ENCODE measurements at places on chromosomes 4 and X.

GRCh38 chr4:8217871-8218270, 18.8 kb downstream of the SH3TC1 start:
- DNase-seq = no peak

- peak; percentile 80 for DNase-seq
Measured at GRCh38 chr4:48902266-48902665, 4.3 kb downstream of the OCIAD2 start.

GRCh38 chr4:87505862-87506261, 23.3 kb downstream of the SPARCL1 start:
- DNase-seq = no peak

- DNase-seq = no peak
Measured at GRCh38 chr4:23033796-23034195, 341.1 kb downstream of the GBA3 start.

DNA sequence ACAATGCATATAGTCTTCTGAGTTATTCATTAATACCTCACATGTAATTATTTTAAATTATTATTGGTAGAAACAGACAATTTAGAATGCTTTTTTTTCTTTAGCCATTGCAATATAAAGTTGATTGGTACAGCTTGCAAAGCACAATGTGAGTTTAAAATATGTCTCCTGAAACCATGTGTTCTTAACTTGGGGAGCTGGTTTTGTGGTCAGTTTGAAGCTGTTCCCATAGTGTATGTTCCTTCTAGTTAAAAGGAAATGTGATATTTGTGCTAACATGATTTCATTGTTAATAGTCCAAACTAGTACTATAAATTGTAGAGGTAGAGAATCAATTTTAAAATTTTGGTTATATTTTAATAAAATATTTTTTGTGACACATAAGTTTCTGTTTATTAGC, 247.2 kb downstream of the BMPR1B start:
- no peak for DNase-seq

DNA sequence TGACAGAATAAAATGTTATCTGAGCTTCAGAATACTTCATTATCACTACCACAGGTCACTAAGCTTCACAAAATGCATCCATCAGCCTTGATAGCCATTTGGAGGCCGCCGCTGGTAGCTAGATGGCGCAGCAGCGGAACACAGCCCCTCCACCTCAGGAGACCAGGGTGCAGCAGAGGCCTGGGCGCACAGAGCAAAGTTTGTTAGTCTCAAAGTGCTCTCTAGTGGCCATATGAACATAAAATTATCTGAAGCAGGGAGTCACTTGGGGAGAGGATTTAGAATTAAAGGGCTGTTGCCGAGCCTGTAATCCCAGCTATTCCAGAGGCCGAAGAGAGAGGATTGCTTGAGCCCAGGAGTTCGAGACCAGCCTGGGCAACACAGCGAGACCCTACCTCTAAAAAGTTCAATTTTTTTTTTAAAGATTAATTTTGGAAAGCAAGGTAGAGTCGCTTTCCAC, 8.1 kb upstream of the DCTD start:
- peak; percentile 50 for DNase-seq

DNA sequence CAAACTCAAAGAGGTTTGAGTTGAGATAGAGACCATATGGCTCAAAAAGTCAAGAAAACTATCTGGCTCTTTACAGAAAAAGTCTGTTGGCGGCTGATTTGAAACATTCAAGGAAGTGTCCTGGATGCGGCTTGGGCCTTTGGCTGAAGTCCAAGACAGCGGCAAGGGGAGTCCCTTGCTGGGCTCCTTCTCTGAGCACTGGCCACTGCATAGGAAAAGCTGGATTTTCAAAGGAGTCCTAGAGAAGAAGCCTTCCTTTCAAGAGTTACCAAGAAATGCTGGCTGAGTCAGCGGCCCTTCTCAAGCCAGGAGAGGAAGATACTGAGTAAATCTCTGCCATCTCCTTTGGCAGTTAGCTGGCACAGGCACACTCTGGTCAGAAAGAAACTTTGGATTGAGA, 12.1 kb downstream of the APLN start:
- DNase-seq = no peak

- no peak for DNase-seq
Measured at GRCh38 chrX:39425124-39425806, 624.0 kb downstream of the MID1IP1 start.

- DNase-seq = no peak
Measured at GRCh38 chr4:85759388-85759787, 284.4 kb downstream of the ARHGAP24 start.

DNA sequence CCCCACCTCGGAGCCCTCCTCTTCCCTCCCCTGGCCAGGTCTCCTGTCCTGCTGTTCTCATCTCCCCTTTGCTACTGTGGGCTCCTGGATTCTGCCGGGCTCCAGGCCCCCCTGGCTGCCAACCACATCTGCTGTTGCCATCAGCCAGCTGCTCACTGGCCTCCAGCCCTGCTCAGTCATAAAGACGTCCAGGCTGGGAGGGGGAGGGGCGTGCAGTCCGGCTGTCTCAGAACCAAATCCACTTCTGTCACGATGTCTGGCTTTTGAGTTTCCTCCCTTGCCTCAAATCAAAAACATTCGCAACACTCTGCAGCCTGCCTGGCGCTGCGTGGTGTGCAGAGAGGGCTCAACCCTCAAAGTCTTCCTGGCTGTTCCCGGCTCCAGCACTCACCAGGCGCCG, 7.1 kb downstream of the RASL11B start:
- DNase-seq = peak; percentile 91

GRCh38 chrX:13579661-13580060, 10.3 kb downstream of the EGFL6 start:
- no peak for DNase-seq

DNA sequence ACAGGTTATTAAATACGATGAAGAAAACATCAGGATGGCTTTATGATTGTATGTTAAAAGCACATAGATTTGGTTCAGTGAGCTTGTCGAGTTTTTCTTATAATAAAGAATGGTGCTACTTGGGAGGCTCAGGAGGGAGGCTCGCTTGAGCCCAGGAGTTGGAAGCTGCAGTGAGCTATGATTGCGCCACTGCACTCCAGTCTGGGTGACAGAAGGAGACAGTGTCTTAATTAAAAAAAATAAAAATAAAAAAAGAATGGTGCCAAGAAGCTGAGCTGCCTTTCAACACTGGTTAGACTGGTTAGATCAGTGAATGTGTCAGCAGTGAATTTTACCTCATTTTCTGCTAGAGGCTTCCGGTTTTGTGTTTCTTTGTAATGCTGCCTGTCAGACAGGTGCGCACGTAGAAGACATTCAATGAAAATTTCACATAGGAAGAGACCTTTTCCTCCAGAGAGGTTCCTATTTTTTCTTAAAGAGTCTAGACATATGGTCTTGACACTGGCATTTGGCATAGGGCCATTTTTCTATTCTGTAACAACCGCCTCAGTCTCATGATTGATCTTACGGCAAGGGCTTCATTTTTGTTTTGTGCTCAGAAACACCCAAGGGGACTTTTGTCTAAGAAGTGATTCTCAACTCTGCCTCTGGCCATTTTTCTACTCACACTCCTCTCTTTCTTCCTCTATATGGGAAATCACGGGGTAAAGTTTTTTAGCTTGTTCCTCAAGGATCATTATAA, 15.0 kb upstream of the ARSF start:
- peak; percentile 37 for DNase-seq

- no peak for DNase-seq
Measured at GRCh38 chrX:153766871-153767673, 3.0 kb downstream of the PLXNB3 start.

DNA sequence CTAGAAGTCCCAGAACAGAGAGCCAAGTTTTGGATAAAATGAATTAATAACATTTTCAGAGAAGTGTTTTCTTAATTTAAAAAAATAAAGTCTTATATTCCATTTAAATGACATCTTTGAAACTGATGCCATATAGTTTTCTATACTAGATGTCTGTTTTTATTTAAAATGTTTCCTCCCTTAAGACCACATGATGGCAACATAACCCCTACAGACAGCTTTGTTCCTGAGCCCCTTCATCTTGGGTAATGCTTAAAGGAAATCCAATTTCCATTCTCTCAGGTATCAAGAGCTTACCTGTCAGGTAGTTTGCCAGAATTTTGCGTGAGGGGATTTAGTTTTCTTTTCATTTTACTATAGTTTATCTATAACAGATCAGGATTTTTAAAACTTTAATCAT, 181.4 kb upstream of the UGT8 start:
- no peak for DNase-seq

DNA sequence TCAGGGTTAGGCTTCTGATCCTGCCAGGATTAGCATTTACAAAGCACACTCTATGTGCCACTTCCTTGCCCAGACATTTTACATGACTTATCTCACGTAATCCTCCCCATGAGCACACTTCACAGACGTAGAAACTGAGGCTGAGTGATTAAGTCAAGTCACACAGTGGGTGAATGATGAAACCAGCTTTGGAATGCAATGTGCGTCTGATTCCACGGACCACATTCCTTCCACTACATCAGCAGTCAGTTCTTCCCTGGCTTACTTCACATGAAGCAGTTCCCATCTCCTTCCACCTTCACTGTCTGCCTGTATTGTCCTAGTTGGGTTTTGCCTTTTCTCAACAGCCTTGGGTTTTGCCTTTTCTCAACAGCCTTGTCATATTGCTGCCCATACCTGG, 134.3 kb upstream of the PPARGC1A start:
- no peak for DNase-seq

GRCh38 chrX:150527108-150527507, 41.3 kb upstream of the MTM1 start:
- DNase-seq = no peak

DNA sequence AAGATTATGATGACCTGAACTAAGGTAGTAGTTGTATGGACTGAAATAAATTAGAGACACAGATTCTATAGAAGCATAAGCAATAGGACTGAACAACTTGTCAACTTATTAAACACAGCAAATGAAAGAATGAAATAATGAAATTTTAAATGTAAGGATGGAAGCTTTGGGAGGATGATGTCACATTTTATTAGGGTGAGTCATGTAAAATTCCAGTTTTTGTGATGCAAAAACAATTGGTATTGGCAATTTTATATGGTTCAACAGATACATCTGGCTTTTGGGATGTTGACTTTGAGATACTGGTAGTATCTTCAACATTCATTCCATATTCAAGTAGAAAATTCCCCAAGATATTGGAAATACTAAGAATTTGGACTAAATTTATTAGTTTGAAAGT, 72.7 kb upstream of the IL15 start:
- DNase-seq = no peak

- no peak for DNase-seq
Measured at GRCh38 chr4:78707268-78707667, 68.9 kb upstream of the BMP2K start.

DNA sequence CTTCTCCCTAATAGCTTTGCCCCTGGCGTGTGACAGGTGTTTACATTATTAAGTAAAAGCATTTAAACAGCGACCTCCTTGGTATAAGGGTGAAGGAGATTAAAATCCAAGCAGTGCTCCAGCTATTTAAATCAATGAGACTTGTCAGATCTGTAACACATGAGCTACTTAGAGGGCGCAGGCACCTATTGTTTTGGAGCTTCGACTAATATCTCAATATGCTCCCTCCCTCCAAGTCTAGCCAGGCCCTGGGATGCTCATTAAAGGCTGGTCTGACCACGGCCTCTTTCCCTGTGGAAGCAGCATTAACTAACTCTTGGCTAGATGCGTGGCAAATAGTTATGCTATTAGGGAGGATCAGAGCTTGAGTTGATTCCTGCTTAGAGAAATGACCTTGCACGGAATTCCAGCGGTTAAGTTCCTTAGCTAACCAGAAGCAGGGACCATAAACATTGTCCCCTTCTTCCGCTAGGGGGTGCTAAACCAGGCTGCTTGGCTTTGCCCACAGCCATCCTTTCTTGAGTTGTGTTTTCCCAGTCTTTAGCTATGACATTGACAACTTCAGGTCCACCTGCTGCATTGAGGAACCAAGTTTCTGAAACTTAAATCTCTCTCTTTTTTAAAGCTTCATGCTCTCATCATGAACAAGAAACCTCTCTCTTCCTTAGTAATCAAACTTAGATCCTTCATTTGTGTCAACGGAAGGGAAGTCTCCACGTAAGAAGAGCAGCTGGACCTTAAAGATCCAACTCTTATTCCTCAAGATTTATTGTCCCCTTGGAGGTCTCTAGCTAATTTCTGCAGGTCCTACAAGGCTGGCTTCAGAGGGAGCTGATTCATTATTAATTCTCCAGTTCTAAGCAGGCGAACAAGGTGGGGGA, 80.7 kb upstream of the IGFBP7 start:
- peak; percentile 39 for DNase-seq

DNA sequence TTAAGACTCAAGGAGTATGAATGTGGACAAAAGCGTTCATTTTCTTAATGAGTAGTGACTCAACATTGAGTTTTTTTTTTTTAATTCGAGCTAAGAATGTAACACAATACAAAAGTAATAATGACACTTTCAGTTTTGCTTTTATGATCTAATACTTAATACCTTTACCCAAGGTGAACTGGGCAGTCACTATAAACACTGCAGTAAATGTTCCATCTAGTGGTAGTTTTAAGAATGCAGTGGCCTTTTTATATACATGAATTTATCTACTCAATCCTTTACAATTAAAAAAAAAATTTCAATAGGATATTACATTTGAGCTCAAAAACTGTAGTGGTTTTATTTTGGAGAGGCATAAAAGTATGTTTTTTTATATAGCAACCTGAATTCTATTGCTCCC, 33.9 kb downstream of the PDK3 start:
- DNase-seq = no peak

- no peak for DNase-seq
Measured at GRCh38 chrX:78658414-78658813, 714 bp downstream of the RTL3 start.

DNA sequence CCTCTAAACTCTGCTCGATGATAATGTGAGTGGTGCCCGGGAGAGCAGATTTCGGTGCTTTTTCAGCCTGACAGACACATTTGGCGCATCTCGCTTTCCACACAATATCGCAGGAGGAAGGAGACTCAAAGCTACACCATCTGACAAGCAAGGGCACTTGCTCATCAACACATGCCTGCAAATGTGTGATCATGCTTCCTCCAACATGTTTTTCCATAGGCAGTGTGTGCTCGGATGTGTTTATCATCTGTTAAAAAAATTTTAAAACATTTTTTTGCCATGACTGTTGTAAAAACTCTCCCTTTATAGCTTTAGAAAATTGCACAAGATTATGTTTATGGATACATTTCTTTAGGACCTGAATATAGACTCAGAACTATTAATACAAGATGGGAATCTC, 170.3 kb upstream of the PUDP start:
- no peak for DNase-seq
